Stimulated activated CD8-positive, alpha-beta memory T cell treated with anti-CD3 and anti-CD28 coated beads, Interleukin-4, amount 100 ng/mL, for 4 hours (primary cell): ENCODE measurements at places on chromosomes 4 and X.
A peak's percentile ranks its signal among the peaks of the same experiment; 100 is the strongest.

DNA sequence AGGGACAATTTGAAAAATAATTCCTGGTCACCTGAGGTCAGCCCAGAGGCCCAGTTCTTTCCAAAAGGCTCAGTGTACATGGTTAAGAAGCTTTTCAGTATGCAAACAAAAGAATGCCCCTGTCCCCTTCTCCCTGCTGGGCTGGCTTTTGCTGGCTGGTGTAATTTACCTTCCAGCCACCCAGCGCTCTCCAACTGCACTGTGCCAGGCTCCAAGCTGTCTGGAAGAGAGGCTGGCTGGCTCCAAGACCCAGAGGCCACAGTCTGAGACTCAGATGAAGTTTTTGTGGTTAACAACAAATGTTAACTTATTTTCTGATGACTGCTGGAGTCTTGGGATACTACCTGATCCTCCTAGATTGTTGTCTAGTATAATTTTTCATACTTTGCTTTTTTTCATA, 11.9 kb upstream of the KIT start:
- DNase-seq = no peak

DNA sequence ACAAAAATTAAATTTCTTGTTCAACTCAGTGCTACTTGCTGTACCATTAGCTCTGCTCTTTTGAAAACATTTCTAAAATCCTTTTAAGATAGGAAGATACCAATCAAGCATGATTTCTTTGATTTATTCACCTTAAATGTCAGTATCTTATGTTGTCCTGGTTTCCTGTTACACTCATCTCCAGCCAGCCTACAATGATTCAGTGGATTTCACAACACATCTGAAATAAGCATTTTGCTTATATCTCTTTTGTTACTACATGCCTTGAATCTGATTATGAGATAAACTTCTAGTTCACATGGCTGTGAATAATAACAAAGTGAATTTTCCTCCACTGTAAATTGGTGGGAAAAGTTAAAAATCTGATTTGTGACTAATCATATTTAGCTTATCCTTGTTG, 112.5 kb upstream of the BMP3 start:
- DNase-seq = no peak

DNA sequence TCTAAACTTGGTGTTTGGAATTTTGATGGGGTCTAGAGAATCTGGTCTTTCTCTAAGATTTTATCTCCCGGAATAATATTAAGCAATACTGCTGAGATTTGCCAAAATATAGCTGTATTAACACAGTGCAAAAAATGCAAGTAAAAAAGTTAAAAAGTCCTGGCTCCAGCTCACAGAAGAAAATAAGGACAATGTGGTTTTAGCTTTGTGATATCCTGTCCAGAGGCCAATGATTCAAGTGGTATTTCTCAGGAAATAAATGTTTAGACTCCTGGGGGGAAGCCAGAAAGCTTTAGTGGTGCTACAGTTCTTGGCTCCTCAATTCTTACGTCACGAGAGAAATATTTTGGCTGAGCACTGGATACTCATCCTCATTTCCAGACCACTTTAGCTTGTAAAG, 40.9 kb upstream of the IL13RA2 start:
- DNase-seq = no peak

DNA sequence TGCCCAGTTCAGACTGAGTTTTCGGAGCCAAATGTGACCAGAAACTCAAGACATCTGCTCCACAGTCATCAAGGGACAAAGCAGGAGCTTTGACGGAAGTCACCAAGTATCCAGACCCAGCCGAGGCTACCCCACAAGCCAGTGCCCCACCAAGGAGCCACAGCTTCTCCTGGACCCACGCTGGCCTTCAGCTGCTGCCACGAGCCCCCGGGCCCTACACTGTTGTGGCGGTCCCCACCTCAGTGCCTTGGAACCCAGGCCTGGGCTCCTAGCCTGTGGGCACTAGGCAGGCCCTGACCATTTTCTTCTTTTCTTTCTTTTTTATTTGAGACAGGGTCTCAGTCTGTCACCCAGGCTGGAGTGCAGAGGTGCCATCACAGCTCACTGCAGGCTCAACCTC, 82.1 kb upstream of the NKX1-1 start:
- no peak for DNase-seq

- no peak for DNase-seq
Observed at GRCh38 chr4:38855466-38855865, 1.2 kb downstream of the TLR6 start.

DNA sequence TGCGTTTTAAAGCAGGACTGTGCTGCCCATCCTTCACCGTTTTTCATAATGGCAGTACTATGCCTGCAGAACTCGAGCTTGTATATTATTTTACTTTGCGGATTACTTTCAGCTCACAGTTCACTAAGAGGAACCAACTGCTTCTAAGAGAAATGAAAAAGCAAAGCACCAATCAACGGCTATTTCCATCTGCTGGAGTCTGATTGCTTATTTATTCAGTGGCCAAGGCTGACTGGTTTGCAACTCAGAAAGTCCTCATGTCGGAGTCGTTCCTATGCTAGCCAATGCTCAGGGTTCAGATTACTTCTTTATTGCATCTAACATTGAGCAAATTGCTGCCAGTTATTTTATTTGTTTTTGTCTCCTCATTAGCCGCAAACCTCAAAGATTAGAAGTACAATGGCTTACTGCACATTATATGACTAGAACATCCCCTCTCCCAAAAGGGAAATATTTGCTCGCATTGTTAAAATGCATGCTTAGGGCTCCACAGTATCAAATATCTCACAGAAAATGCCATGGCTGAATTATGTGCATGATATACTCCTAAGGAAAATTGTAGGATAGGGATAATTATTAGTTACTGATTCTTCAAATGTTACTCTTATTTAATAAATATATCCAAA, 1628.2 kb upstream of the ADGRL3 start:
- DNase-seq = no peak

GRCh38 chr4:54095110-54095825, 4.7 kb upstream of the GSX2 start:
- DNase-seq = no peak

GRCh38 chrX:36434522-36434921, 515.0 kb downstream of the CFAP47 start:
- DNase-seq = no peak

DNA sequence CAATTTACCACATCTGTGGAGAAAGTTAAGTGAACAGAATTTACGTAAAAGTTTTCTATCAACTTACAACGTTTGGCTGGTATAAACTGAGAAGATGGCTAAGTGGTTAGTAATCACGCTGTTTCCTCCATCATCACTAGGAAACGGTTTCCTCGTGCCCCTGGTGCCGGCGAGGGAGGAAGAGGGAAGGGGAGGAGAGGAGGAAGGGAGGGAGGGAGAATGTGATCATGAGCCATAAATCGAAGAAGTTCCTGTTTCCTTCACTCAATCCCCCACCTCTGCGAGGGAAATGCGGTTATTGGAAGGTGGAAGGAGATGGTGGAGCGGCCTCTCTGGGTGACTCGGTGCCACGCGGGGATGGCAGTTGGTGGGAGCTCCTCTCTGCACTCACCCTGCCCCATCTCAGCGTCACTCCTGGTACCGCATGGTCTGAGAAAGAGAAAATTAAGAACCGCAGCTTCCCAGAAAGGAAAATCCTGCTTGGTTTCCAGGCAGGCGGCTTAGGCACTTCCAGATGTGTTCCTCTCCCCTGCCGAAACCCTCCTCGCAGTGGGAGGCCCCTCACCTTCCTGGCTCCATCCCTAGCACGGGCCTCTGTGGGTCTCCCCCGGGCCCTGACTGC, 216.8 kb downstream of the AFAP1 start:
- DNase-seq = no peak

GRCh38 chr4:120921456-120922380, 808 bp downstream of the PRDM5 start:
- DNase-seq = peak; percentile 7

DNA sequence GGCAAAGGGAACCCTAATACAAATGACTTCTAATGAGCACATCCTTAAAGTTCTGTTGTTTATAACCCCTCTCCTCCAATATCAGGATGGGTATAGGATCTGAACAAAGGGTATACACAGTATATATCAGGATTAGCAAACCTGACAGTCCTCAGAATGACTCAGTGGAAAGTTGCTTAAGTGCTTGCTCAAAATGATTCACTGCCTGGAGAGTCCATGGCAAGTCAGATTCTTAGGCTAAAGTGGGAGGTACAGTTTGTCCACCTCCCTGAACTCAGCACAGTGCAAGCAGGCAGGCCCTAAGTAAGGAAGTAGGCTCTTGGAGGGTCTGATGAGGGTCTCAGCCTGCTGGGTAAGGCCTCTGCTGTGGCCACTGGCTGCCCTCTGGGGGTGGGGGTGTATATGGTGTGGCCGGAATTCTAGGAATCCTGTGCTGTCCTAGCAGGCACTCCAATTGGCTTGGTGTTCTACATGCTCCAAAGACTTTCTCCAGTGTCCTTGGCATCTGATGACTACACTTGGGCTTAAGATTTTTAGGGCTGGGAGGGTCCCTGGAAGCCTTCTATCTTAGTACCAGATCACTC, 54.3 kb downstream of the CHRDL1 start:
- DNase-seq = no peak

- DNase-seq = no peak
Observed at GRCh38 chrX:114999906-115000305, 17.5 kb downstream of the IL13RA2 start.

DNA sequence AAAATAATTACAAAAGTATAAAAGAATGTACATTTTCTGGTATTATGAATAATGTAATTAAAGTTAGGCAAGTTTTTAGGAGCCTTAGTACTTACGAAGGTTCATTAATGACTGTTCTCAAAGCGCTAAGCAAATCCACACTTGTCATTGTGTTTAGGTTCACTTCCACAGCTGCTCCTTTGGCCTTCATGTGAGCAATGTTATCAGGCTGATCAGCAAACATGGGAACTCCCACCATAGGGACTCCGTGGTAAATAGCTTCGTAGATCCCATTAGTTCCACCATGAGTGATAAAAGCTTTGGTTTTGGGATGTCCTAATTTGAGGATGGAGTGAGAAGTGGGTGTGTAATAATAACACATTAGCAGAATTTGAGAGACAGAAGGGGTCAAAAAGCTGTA, 45.1 kb downstream of the UGT2A2 start:
- no peak for DNase-seq

DNA sequence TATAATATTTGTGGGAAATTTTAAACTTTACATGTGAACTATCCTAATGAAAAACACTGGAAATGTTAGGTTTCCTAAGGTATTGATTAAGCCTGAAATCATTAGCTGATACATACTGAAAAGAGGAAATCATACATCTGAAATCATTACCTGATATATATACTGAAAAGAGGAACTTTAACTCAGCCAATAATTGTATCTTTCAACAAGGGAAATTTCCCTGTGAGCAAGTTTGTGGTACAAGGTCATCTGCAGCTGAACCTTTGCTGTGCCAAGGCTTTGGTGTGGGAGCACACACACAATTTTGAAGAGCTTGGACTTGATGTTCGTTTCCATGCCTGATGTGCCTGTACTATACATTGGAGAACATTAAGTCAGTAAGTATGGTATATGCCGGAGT, 131.9 kb upstream of the USP9X start:
- no peak for DNase-seq

- DNase-seq = no peak
Observed at GRCh38 chr4:75849461-75849860, 52.8 kb downstream of the PPEF2 start.

GRCh38 chrX:134908356-134908755, 82.4 kb upstream of the SMIM10 start:
- no peak for DNase-seq

- DNase-seq = no peak
Observed at GRCh38 chr4:685679-686412, 3.1 kb downstream of the SLC49A3 start.

GRCh38 chr4:36399762-36400353, 118.4 kb downstream of the DTHD1 start:
- DNase-seq = no peak

- no peak for DNase-seq
Observed at GRCh38 chrX:49198540-49199314, 1.3 kb downstream of the SYP start.

GRCh38 chr4:8191136-8191747, 7.8 kb upstream of the SH3TC1 start:
- DNase-seq = no peak

DNA sequence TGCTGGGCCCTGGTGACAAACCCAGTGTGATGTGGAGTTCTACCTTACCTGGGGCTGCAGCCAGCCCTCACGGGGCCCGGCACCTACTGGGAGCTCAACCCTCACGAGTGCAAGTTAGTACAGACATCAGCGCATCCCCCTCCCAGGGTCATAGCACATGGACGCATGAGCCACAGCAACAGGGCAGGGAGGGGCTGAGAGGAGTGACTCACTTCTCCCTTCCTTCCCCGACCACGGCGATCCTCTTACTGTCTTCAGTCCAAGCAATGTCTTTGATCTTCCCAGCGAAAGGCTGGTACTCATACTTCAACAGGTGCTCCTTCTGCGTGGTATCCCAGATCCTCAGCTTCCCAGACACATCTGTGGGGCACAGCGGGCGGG, 17.8 kb downstream of the WDR1 start:
- DNase-seq = no peak

- DNase-seq = no peak
Observed at GRCh38 chrX:54076903-54077302, 32.6 kb upstream of the PHF8 start.

GRCh38 chr4:15656038-15656470, 897 bp upstream of the FBXL5 start:
- no peak for DNase-seq

GRCh38 chr4:112860830-112861690, 188.4 kb upstream of the ANK2 start:
- no peak for DNase-seq

- DNase-seq = no peak
Observed at GRCh38 chrX:47707031-47707780, 48.2 kb upstream of the UXT start.

DNA sequence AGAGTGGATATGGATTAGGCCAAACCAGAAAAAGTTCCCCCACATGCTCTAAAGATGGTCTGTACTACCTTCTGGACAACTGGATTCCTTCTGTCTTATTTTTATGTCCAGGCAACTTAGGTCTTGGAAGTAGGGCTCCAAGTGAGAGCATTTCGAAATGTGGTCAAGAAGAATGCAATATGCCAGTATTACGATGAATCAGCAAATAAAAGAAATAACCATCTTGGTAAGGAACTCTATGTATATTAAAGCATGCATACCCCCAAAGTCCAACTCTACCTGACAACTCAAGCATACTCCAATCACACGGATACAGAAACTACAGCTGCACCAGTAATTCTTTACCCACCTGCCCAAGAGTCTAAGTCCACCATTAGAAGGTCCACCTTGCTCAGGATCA, 234.5 kb downstream of the HNRNPD start:
- DNase-seq = no peak

- no peak for DNase-seq
Observed at GRCh38 chrX:46791927-46792809, 33.2 kb upstream of the SLC9A7 start.

DNA sequence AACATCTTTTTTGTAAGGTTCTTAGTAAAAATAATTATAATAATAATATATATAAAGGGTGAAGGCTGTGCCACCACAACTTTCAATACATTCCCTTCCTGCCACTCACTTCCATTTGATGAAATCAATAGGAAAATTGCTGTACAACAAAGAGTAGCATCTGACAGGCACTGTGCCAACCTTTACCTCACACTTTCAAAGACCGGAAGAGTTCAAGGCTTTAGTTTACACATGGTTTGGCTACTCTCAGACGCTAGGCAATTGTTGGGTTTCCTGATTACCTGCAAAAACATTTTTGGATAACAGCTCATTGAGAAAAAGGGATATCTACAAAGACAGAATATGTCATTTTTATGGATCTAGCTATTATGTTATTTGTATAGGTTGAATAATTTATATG, 5.5 kb upstream of the ING2 start:
- DNase-seq = no peak

GRCh38 chrX:50147972-50148371, 52.8 kb downstream of the AKAP4 start:
- no peak for DNase-seq

- no peak for DNase-seq
Observed at GRCh38 chr4:7727749-7728148, 211.9 kb downstream of the AFAP1 start.
